SHP77 (cell line): ENCODE measurements at places on chromosomes 12 and 14.

DNA sequence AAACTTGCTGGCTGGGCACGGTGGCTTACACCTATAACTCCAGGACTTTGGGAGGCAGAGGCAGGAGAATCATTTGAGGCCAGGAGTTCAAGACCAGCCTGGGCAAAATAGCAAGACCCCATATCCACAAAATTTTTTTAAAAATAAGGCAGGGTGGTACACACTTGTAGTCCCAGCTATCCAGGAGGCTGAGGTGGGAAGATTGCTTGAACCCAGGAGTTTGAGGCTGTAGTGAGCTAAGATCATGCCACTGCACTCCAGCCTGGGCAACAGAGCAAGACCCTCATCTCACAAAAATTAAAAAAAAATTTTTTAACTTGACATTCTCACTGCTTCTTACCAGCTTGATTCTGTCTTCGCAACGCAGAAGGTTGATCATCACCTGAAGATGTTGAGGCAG lies 39.5 kb downstream of the SSH1 start:
- no peak for DNase-seq

DNA sequence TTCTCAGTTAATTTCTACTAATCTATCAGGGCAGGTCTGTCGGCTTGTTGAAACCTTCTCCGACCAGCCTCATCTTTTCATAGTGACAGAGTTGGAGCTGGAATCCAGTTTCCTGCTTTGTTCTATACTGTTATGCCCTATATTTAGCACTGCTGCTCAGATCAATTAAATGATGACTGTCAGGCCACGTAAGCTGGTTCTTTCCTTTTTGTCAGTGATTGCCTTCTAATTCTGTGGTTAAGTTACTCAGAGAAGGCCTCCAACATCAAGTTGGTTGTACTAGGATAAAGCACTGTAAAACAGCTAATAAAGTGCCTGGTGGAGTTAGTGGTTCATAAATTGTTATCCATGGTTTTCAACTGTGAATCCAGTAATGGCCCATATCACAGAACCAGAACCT lies 22.6 kb downstream of the DERA start:
- DNase-seq = no peak

GRCh38 chr14:90757452-90757851 lies 58.8 kb downstream of the TTC7B start:
- peak; percentile 36 for DNase-seq

GRCh38 chr12:5511644-5512600 lies 80.0 kb downstream of the NTF3 start:
- DNase-seq = no peak

- DNase-seq = no peak
Measured at GRCh38 chr14:61090432-61091216, 109.6 kb downstream of the SLC38A6 start.

DNA sequence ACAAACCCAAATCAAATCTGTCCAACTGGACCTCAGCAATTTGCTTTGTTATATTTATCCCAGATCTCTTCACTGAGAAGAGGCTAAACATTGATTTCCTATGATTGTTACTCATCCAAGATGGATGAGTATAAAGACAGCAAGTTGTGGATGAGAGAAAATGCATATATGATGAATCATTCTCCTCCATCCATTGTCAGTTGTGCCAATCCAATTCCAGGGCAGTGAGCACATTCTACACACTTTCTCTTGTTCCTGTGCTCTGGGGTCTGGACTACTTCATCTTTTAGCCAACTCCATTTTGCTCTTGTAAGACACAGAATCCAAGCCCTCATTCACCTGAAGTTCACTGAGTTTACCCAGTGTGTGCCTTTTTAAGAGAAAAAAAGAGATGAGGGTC lies 105.7 kb downstream of the GCH1 start:
- no peak for DNase-seq

GRCh38 chr12:119448611-119449131 lies 114.1 kb downstream of the CCDC60 start:
- DNase-seq = peak; percentile 32

GRCh38 chr12:26032290-26032689 lies 73.8 kb downstream of the RASSF8 start:
- no peak for DNase-seq

DNA sequence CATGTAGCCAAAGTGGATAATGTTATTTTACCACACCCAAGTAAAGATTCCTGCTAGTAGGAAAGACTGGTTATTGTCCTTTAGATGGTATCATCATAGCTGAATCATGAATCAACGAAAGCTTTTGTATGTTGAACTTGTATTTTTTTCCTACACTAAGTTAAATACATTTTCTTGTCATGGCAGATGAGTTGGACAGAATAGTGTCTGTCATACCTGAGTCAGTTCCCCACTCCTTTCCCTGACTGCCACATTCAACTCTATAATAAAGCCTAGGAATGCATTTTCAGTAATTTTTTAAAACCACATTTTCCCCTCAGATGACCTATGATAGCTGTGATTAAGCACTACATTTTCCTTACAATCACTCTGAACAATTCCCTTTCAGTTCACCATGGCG lies 9.3 kb upstream of the PTHLH start:
- no peak for DNase-seq

DNA sequence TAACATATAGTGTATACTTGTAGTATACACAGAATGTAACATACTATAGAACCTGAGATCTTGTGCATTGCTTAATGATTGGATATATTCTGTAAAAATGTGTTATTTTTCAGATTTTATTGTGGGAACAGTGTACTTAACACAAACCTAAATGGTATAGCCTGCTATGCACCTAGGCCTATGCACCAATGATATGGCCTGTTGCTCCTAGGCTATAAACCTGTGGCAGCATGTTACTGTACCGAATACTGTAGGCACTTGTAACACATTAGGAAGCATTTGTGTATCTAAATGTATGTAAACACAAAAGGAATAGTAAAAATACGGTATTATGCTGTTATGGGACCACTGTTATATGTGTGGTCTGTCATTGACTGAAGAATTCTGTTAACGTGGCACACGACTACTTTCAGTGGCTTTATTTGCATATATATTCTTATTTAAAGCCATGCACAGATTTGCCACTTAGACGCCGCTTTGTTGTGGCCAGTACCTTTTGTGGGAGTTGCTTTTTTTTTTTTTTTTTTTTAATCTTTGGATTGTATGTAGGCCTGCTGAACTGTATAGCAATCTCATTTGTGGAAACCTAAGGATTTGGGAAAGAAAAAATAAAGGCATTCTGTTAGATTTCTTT lies 7.4 kb downstream of the PAPOLA start:
- DNase-seq = no peak

- DNase-seq = no peak
Measured at GRCh38 chr14:101508196-101508947, 52.9 kb upstream of the DIO3 start.

- no peak for DNase-seq
Measured at GRCh38 chr12:23350808-23351207, 598.7 kb downstream of the SOX5 start.

DNA sequence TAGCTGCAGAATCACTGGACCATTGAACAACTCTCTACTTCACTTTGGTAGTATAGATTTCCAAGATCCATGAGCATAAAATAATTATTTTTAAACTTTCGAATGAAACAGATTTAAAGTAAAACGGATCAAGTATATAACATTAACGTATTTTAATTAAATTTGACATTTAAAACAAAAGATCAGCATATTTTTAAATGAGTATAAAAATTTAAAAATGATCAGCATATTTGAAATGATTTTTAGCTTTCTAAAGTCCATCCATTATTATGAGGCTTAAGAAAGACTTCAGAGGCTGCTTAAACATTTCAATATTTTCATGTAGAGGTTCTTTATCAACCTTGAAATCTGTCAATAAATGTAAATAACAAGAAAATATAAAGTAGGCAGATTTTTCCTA lies 5.2 kb upstream of the USP15 start:
- DNase-seq = no peak

DNA sequence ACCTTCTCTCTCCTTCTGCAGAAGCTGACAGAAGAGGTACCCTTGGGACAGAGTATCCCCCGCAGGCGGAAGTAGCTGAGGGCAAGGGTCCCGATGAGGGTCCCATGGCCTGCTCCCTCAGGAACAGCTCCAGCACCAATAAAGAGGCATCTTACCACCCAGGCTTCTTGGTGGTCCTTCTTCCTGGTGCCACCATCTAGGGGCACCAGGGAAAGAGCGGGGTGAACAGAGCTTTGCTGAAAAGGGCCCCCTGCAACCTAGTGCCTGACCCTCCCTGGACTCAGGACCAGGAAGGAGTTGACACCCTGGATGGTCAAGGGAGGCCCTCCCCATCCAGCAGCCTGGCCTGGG lies 591 bp upstream of the IRF9 start:
- no peak for DNase-seq

- no peak for DNase-seq
Measured at GRCh38 chr12:572532-572899, 90.7 kb downstream of the NINJ2 start.

DNA sequence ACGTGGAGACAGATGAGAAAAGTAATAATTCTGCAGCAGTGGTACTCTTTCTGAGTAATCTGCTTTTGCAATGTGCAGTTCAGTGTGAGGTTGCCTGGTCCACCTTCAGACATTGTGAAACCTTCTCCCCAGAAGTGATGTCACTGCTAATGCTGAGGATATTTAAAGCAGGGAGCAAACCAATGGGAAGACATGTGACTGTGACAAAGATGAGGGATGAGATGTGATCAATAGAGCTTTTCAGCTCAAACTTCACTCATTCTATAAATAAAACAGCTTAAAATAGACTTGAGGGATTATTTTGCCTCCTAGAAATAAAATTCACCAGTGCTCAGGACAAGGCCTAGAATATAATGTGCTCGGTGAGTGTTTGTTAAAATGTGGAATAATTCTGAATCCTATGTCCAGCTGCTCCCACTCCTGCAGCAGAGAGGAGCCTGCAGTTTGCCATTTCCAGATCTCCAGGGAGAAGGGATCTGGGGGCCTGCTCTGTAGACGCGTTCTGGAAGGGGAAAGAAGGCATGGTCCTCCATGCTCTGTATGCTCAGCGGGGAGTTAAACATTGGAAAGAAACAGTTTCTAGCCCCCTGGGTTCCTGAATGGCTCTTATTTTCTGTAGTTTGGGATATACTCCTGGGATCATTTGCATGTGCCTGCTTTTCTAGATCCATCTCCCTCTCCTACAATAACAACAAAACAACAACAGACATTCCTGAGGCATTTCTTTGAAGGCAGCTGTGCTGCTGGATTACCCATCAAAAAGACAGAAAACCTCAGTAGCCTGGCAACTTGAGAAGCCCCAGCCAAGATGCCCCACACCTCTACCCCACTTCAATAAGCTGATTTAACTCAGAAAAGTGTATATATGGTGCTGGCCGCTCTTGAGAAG lies 8.9 kb downstream of the SLC7A8 start:
- no peak for DNase-seq

DNA sequence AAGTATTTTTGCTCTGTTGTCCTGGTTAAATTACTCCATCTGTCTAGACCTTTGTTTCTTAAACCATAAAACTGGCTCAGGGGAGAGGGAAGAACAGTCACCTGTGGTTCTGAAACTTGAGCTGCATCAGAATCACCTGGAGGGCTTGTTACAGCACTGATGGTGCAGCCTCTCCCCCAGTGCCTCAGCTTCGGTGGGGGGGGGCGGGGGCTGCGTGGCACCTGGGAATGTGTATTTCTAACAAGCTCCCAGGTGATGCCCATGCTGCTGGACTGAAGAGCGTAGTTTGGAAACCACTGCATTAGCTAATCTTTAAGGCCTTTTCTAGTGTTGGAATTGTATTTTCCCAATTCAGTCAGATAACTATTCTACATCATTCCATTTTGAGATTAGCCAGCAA lies 42.7 kb downstream of the GPHB5 start:
- DNase-seq = no peak

- DNase-seq = no peak
Measured at GRCh38 chr14:71399057-71399487, 491.8 kb downstream of the PCNX1 start.

DNA sequence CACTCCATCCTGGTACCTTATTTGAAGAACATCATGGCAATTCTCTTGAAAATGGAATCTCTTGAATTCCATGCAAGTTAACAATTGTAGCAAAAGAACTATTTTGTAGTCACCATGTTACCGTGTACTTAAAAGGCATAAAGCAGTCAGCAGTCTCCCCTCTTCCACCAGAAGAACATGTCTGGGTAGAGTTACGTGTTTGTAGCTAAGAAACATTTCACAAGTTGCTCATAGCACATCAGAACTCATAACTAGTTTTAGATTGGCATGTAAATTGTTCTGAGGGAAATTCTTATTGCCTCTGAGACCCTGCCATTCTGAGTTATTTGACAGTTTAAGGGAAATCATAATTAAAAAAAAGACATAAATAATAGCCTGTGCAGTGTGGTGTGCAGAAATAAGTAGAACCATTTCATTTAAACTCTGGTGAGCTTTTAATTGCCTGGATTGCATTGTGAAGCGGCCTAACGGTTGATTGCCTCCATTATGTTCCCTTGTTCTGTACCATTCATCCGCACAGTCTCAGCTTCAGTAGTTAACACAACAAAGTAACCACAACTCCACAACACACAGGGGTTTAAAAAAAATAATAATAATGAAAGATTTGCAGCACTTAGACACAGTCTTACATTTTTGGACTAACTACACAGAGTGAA lies 2.6 kb downstream of the LMO3 start:
- DNase-seq = no peak

- DNase-seq = no peak
Measured at GRCh38 chr12:52772188-52772587, 5.0 kb downstream of the KRT76 start.

GRCh38 chr14:23483236-23483854 lies 13.8 kb downstream of the NGDN start:
- DNase-seq = peak; percentile 85

DNA sequence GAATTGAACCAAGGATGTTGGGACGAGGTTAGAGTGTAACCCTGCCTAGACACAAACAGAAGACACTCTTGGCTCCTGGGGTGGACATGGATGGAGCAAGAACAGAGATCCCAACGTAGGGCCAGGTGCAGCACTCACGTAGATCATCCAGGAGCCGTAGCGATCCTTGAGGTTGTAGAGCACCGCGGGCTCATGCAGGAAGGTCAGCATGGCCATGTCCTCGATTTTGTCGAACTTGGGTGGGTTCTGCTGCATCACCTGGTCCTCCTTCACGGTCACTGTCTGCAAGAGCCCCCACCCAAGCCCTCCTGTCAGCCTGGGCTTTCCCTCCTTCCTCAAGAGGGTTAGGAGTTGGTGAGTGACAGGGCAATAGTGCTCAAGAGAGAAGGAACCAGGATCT lies 2.5 kb downstream of the MYH7 start:
- no peak for DNase-seq

DNA sequence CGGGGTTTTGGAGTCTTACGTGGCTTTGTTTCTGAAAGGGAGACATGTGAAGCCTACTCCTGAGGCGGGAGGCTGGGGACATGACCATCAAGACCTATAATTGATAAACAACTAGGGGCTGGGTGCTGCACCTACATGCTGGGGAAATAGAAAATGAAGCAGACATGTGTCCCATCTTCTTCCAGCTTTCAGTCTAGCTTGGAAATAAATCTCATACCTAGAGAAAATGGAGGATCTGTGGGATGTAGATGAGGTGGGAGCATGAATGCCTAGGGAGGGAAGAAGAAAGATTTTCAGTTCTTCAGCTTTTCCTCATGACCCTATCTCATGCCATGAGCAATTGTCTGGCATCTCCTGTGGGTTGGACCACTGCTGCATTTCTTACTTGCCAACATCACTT lies 22.1 kb downstream of the EMP1 start:
- no peak for DNase-seq
